Stimulated activated CD4-positive, alpha-beta T cell treated with anti-CD3 and anti-CD28 coated beads, Interleukin-1b, Interleukin-23, amount 100 ng/mL, for 1 hour (primary cell): ENCODE measurements at places on chromosomes 4 and X.

GRCh38 chr4:101118617-101119016 lies 228.7 kb downstream of the PPP3CA start:
- DNase-seq, result no peak

- no peak for DNase-seq
Observed at GRCh38 chrX:131841496-131842437, 181.3 kb upstream of the STK26 start.

DNA sequence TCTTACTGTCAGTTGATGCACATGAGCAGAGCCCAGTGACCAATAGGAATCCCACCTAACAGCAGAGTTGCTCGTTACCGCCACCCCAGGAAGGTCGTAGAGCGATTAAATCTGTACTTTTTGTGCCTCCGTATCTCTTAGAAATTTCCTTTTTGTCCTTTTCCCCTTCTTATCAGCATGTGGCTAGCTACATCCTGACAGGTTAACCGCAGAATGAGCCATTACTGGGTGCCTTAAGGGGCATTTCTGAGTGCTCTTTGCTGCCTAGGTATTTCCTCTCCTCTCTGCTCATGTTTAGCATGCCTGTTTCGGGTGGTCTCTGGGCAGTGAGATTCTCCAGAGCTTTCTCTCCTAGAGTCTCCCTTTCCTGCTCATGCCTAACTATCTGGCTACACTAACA lies 530.5 kb downstream of the FAM133A start:
- no peak for DNase-seq

- no peak for DNase-seq
Observed at GRCh38 chrX:17595456-17596035, 141.7 kb upstream of the SCML1 start.
